H7 (cell line): ENCODE measurements at places on chromosomes 2 and 18. TPM values are rescaled to one million over a fixed set of nuclear protein-coding genes. Genes with fewer than 3 reads are reported as not detected.

- DNase-seq: no peak
Observed at GRCh38 chr18:79962835-79963657, 1.4 kb upstream of the HSBP1L1 start.

GRCh38 chr2:157897106-157897971 lies 21.2 kb upstream of the ACVR1 start:
- no peak for DNase-seq

- no peak for DNase-seq
Observed at GRCh38 chr2:240236217-240237111, 96.0 kb upstream of the OTOS start.

GRCh38 chr18:48913775-48914174 lies 37.0 kb downstream of the SMAD7 start:
- no peak for DNase-seq

DNA sequence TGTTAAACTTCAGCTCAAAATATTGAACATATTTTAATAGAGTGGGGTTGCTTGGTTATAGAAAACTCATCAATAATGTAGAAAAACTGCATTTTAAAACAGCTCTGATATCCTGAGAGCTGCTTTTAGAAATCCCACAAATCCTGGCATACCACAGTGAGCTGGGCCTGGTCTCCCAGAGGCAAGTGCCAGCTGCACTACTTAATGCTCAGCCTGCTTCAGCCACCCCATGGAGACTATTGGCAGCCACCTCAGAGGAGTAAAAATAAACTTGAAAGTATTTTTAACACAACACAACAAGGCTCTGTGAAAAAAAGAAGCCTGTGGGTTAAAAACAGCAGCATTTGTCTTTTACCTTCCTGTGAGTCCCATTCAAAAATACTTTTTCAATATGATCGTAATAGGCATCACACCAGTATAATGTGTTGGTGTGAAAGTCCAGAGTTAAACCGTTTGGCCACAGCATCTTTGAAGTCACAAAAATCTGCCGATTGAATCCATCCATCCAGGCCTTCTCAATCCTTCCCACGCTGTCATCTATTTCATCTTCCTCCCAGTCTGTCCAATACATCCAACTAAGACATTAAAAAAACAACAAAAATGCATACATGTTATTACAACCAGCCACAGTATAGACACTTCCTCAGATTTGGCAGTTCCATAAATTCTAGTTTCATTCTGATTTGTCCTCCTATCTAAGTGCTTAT lies 1115.3 kb downstream of the LRP1B start:
- no peak for DNase-seq

The SLC4A5 gene
- 0.90 and 1.1 TPM in 2 replicates for total RNA-seq

- DNase-seq: no peak
Observed at GRCh38 chr2:41222593-41222992, 770.7 kb upstream of the SLC8A1 start.

The POMC gene
- total RNA-seq: 4.4 and 6.4 TPM in 2 replicates
